Mesenteric fat pad (tissue), 1 donor: ENCODE measurements at places on chromosomes 6 and 20. TPM values are rescaled to one million over a fixed set of nuclear protein-coding genes. Genes with fewer than 3 reads are reported as not detected.

The SSTR4 gene
- not detected for total RNA-seq

The SLC18B1 gene
- 17.8 TPM for total RNA-seq

The MMS22L gene
- total RNA-seq = 6.0 TPM

The STMND1 gene
- not detected for total RNA-seq

The SLC52A3 gene
- total RNA-seq = 2.2 TPM

The TRDN gene
- 0.77 TPM for total RNA-seq

The SLC16A10 gene
- total RNA-seq = 30.3 TPM

The HUS1B gene
- 0.77 TPM for total RNA-seq

The VAPB gene
- total RNA-seq = 51.5 TPM

The PPP1R3G gene
- 1.3 TPM for total RNA-seq

The CST2 gene
- not detected for total RNA-seq

The PAX1 gene
- not detected for total RNA-seq

The RXRB gene
- total RNA-seq = 35.8 TPM

The BTN1A1 gene
- total RNA-seq = not detected

The C6orf15 gene
- total RNA-seq = not detected

The ISM1 gene
- total RNA-seq = 4.0 TPM

The ULBP1 gene
- total RNA-seq = 0.19 TPM

The ZNF391 gene
- total RNA-seq = 3.5 TPM

The SNPH gene
- 4.9 TPM for total RNA-seq

The LTA gene
- not detected for total RNA-seq

The SRMS gene
- not detected for total RNA-seq

The LPIN3 gene
- 49.8 TPM for total RNA-seq

The ANKEF1 gene
- total RNA-seq = 4.9 TPM

The CST5 gene
- total RNA-seq = not detected

The PHACTR2 gene
- total RNA-seq = 67.4 TPM

The CEBPB gene
- total RNA-seq = 434 TPM

The CRISP2 gene
- total RNA-seq = not detected

The OPRM1 gene
- total RNA-seq = not detected
